ENCODE measurements at places on chromosomes 13 and 19.

- DNase-seq, result no peak
Measured at GRCh38 chr13:51902776-51903175, 41.0 kb downstream of the CCDC70 start.

DNA sequence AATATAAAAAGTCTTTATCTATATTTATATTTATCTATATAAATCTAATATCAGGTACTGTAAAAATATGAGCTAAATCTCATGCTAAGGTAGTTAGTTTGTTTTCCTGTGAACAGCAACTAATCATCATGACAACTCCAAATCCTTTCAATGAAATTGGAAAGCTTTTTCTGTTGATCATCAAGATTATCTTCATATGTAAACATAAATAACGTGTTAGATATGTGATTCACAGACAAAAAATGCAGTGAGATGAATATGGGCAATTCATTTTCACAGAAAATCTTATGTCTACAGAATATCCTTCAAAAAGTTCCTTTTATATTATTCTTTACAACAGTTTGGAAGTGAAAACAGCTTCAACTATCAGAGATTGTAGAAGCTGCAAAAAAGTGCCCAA, 41.7 kb upstream of the EEF1AKMT1 start:
- DNase-seq, result no peak

GRCh38 chr13:85512421-85512820, 286.8 kb downstream of the SLITRK6 start:
- DNase-seq, result no peak

DNA sequence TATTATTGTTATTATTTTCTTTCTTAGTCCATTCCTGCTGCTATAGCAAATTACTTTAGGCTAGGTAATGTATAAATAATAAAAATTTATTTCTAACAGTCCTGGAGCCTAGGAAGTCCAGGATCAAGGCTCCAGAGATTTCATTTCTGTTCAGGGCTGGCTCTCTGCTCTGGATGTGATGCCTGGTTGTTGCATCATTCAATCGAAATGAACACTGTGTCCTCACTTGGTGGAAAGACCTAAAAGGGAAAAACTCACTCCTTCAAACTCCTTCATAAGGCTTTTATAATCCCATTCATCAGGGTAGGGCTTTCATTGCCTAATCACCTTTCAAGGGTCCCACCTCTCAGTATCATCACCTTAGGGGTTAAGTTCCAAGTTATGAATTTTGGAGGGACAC, 395.0 kb downstream of the EFNB2 start:
- DNase-seq, result no peak

DNA sequence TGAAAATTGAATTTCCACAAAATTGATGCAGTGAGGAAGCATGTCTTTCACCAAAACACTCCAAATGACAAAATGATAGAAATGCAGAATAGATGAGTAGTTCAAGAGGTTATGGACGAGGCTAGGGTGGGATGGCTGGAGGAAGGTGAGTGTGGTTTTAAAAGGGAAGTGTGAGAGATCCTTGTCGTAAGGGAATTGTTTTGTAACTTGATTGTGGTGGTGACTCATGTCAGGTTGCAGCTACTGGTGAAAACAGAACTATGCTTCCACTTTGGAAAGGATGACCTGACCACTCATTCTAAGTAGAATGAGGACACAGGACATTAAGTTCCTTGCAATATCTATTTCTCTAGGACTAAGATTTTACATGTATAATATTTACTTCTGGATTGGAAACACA, 345.7 kb downstream of the MTUS2 start:
- no peak for DNase-seq

- DNase-seq, result no peak
Measured at GRCh38 chr13:100128373-100128772, 39.5 kb downstream of the PCCA start.

DNA sequence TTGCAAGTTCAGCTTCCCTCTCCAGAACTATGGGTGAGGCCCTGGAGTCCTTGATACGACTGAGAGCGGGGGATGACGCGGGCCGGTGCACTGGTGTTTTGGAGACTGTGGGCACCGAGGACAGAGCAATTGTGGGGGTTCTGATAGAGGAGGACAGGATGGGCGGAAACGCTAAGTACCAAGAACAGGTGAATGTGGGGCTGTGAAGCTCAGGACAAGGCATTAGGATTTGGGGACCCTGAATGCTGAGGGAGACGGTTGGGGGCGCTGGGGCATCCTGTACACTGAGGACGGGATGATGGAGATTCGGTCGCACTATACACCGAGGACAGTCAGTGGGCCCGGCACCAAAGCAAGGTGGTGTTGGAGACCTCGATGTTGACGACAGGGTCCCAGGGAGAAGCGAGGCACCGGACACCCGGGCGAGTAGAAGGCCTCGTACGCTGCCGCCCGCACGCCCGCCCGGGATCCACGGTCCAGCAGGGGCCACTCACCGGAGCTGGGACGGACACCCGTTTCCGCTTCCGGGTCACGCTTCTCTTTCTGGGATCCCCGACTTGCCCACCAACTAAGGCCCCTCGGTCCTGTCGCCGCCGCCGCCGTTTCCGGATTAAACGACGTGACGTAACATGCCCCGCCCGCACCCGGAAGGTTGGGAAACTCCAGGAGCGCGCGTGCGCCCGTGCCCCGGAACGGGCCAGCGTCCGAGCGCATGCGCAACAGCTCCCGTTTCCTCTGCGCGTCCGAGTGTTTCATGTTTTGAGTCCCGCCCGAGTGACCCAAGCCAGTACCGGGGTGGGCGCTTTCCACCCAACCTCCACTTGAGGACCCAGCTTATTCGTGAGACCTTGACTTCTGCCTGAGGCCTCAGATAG, at the start of gene CHMP2A:
TSS of gene CHMP2A (minus strand) at position 612 of the 875 bp plus-strand sequence. CDS start 893 bp downstream, outside the sequence.
- no peak for DNase-seq

- DNase-seq, result no peak
Measured at GRCh38 chr13:39542361-39542760, 60.6 kb downstream of the LHFPL6 start.

- no peak for DNase-seq
Measured at GRCh38 chr13:25241007-25241406, 46.3 kb downstream of the MTMR6 start.

- no peak for DNase-seq
Measured at GRCh38 chr13:66313413-66313812, 916.7 kb downstream of the PCDH9 start.

GRCh38 chr19:41300555-41300954, 9.4 kb upstream of the CCDC97 start:
- DNase-seq, result no peak

- no peak for DNase-seq
Measured at GRCh38 chr19:8642561-8642960, 12.1 kb downstream of the NFILZ start.

- no peak for DNase-seq
Measured at GRCh38 chr13:113076681-113077401, 28.8 kb upstream of the F7 start.

GRCh38 chr13:40818926-40819325, 29.5 kb downstream of the SLC25A15 start:
- no peak for DNase-seq

DNA sequence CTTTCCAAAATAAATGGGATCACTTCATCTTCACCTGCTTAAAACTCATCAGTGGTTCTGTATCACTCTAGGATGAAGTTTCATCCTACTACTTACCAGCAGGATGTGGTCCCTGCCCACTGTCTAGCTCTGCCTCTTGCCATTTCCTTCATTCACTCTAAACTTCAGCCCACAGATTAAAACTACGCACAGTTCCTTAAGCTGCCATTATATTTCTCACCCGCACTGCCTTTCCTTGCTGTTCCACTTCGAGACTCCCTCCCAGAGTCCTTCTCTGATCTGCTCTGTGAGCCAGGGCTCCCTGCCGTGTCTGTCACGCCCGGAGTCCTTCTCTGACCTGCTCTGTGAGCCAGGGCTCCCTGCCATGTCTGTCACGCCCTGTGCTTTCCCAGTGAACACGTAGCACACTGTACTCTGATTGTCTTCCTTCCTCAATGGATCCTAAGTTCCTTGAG, 52.0 kb upstream of the NPAS1 start:
- DNase-seq, result no peak

DNA sequence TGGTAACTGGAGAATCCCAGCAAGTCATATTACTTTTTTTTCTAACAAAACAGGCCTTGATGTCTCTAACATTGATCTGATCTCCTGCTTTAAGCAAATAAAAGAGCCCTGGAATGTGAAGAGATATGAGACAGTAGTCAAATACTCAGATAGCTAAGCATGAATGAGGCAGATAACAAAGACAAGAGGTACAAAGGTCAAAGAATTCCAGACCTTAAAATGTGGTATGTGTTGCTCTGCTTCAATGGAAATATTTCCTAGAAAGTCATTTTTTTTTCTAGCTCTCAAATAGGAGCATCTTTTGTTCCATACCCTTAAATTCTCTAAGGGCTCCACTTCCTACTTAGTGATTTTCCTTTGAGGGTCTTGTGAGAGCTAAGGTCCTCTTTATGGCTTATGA, 54.6 kb downstream of the ZNF254 start:
- DNase-seq, result no peak

DNA sequence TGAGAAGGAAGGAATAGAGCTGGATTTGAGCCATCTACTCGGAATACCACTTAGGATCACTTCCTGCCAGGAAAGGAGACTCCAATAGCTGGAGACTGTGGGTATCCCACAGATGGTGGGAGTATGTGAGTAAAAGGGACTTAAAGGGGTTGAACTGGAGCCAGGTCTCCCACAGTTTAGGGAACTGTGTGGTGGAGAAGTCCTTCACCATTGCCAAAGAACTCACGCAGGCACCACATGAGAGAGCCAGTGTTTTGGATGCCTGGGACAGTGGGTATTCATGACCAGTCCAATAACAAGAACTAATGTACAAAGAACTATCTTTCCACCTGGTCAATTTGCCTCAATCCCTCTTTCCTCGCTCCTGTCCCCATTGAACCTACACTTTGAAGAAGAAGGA, 24.4 kb upstream of the MYCBP2 start:
- DNase-seq, result no peak

DNA sequence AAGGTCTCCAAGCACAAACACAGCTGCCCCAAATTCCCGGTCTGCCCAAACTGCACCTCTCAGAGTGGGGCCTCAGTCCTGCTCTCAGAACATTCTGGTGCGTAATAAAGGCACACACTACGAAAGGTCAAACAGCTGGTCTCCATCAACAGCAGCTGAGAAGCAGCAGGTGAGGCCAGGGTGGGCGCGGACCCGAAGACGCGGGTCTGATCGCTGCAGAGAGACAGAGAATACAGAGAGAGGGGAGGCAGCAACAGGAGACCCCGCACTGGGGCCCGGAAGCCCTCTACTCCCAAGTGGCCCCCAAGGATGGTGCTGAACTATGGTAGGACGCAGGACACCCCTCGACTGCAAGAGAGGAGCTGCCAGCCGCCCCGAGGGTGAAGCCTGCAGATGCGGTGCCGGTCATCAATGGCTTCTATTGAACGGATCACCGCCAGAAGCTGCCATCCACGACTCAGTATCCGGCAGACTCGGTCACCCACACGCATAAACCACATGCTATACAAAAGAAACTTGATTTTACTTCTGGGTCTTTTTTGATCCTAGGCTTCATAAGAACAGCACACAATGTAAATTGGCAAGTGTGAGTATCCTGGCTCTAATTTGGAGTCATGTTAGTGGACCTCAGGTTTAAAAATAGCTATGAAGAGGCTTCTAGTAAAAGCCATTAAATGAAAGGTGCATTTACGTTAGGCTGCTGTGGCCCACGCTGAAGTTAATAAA, 33.4 kb downstream of the STK24 start:
- no peak for DNase-seq

GRCh38 chr13:44969551-44970484, 19.5 kb downstream of the NUFIP1 start:
- peak; percentile 8 for DNase-seq

DNA sequence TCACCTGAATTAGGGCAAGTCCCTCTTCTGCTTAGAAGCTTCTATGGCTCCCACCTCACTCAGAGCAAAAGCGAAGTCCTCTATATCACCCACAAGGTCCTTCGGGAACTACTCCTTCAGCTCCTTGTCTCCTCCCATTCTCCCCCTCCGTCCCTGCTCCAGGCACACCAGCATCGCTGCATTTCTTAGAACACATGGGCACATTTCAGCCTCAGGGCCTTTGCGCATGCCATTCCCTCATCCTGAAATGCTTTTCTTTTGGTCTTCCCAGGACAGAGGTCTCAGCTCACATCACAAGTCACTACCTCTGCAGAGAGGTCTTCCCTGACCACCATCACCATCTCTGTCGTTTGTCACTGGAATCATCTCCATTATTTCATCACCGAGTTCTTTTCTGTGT, 4.0 kb downstream of the S1PR5 start:
- no peak for DNase-seq

GRCh38 chr13:48720621-48721020, 66.9 kb downstream of the CYSLTR2 start:
- DNase-seq, result no peak

All from NCI-H1092 (cell line).